SIG-M5 (cell line): ENCODE measurements at places on chromosomes 3 and 15.

DNA sequence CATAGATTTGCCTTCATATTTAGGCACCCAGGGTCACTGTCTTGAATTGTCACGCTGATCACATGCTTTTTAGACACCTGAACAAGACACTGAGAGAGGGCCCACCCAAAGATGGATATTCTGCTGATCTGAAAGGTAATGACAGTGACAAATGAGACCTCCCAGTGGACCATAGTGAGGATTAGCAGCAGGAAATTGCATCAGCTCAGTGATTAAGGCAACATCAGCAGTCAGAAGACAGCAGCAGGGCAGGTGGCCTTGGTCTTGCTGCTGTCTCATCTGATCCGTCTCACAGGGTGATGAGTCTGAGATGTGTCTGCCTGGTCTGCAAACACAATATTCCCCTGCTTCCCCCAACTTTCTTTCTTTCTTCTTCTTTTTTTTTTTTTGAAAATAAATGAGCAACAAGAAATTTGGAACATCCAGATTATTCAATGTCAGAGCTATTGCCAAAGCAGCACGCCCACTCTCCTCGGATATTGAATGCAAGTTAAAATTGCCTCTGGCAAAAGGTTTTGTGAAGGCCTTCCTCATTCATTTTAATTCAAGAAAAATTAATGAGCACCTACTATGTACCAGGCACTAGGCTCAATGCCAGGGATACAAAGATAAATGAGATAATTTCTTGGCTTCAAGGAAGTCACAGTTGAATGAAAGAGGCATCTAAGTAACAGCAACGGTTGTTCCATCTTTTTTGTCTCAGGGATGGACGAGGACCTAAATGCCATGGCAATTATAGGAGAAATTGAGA is 14.1 kb downstream of the OTOL1 start:
- no peak for DNase-seq

GRCh38 chr3:106440672-106441071 is 571.9 kb upstream of the CBLB start:
- no peak for DNase-seq

DNA sequence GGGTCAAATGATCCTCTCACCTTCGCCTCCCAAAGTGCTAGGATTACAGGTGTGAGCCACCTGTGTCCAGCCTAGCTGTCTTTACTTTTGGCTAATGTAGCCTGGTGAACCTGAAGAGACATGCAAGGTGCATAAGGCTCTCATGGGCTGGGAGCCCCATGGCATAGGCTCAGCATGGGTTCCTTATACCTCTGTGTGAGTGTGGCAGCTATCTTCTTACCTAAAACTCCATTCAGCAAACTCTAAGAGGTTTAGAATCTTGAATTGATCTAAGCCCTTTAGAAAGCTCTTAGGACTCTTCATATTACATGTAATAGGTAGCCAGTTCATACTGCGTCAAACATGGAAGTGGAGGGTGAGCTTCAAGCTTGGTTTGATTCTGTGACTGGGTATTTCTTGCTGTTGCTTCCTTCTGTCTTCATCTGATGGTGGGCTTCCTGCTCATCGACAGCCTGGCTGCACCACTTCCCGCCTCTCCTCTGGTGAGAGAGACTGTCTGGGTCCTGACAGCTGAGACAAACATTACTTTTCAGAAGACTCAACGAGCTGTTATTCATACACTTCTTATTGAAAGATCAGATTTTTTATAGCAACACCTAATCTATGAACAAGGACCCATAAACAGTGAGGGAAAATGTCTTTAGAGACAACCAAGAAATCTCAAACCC is 19.2 kb upstream of the TKT start:
- DNase-seq = no peak

GRCh38 chr3:160402221-160403027 is 3.0 kb downstream of the SMC4 start:
- DNase-seq = no peak

GRCh38 chr3:58293516-58293915 is 12.5 kb upstream of the RPP14 start:
- DNase-seq = no peak

GRCh38 chr15:73712107-73712506 is 27.9 kb downstream of the CD276 start:
- no peak for DNase-seq
